Right ventricle myocardium inferior (tissue), 1 donor: ENCODE measurements at places on chromosomes 2 and 18.

- DNase-seq = no peak
Observed at GRCh38 chr2:126753501-126754212, 97.7 kb downstream of the GYPC start.

DNA sequence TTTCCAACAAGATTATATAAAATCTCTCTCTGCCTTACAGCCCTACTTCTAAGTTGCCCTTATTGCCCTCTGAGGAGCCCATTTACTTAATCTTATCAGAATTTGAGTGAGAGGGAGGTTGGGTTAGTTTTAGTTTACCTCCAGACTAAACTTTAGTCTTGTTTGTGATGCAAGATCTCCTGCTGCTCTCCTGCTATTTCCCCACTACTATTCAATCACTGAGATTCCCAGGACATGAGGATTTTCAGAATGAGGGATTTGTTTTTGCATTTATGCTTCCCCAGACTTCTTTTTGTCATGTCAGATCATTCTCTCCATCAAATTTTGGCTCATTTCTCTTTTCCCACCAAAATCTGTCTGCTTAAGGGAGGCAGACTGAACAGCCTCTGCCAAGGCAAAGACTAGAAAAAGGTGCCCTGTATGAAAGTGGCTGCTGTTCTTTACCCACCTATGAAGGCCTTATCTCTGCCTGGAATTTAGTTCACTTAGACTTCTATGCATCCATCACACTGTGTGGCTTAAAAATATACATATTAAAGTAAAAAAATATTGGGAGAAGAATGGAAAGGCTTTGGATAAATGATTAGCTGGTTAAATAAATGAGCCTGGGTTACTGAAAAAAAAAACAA is 401.3 kb downstream of the PID1 start:
- no peak for DNase-seq

DNA sequence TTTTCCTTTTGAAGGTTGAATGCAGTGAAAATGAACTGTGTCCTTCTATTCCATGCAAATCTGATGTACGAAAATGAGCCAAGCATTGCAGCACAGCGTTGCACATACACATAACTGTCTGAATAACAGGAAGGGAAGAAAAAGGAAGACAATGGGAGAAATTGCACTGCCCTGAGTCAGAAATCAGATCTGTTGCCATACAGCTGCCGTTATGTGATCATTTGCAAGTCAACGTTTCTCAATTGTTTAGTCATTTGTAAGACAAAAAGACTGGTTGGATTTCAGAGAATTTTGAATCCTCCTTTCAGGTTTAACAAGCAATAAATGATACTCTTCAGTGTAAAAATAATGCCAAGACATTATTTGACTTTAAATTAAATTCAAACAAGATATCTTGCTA is 284.1 kb downstream of the DSEL start:
- DNase-seq = no peak

DNA sequence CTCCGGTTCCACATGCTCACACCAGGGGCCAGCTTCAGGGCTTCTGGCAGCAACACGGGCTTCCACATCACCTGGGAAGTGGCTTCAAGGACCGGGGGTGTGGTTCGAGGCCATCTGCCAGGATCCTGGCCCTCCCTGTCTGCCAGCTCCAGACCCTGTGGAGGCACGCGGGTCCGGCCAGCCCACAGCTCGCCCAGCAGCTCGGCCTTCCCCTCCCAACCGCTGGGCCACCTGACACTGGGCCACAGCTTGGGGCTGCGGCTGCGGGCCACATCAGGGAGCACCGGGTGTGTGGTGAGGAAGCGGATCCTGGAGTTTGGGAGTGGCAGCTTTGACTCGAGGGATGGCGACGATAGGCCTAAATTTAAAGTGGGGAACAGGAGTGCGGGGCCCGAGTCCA is 7.0 kb downstream of the C2orf81 start:
- no peak for DNase-seq

GRCh38 chr2:65456886-65457285 is 24.5 kb upstream of the SPRED2 start:
- DNase-seq = no peak

GRCh38 chr18:62964432-62964831 is 249.1 kb downstream of the PHLPP1 start:
- DNase-seq = no peak

- DNase-seq = no peak
Observed at GRCh38 chr2:99688699-99689098, 198.9 kb upstream of the REV1 start.

DNA sequence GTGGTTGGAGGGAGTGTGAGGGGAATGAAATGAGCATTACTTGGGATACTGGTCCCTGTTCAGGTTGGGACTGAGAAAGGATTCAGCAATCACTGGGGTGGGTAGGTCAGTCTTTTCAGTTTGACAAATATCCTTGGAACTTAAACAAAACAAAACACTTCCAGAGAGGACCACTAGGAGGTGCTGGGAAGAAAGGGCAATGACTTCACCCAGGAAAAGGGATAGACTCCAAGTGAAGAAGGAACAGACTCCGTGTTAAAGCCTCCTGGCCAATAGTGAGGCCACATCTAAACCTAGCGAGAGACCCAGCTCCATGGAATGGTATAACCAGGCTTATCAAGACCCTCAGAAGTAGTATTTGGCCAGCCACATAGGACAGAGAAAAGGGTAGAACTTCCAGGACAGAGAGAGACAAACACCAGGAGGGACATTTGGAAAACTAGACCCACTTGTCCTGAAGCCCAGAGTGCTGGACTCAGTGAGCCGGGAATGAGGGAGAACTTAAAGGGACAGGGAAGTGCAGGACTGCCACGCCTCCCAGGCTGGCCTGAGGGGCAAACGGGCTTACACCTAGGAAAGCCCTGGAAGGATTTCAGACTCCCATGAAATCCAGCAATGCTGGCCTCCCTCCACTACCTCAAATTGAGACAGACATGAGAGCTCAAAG is 19.6 kb upstream of the KCNG3 start:
- DNase-seq = no peak

GRCh38 chr2:147100406-147101035 is 744.3 kb upstream of the ACVR2A start:
- DNase-seq = no peak

GRCh38 chr2:47039913-47040562 is 115.1 kb downstream of the STPG4 start:
- DNase-seq = no peak

GRCh38 chr2:151614606-151615306 is 119.5 kb downstream of the NEB start:
- DNase-seq = no peak

- DNase-seq = no peak
Observed at GRCh38 chr2:69776886-69777785, 35.2 kb downstream of the ANXA4 start.

- DNase-seq = no peak
Observed at GRCh38 chr2:221568299-221568698, 3.8 kb downstream of the EPHA4 start.

DNA sequence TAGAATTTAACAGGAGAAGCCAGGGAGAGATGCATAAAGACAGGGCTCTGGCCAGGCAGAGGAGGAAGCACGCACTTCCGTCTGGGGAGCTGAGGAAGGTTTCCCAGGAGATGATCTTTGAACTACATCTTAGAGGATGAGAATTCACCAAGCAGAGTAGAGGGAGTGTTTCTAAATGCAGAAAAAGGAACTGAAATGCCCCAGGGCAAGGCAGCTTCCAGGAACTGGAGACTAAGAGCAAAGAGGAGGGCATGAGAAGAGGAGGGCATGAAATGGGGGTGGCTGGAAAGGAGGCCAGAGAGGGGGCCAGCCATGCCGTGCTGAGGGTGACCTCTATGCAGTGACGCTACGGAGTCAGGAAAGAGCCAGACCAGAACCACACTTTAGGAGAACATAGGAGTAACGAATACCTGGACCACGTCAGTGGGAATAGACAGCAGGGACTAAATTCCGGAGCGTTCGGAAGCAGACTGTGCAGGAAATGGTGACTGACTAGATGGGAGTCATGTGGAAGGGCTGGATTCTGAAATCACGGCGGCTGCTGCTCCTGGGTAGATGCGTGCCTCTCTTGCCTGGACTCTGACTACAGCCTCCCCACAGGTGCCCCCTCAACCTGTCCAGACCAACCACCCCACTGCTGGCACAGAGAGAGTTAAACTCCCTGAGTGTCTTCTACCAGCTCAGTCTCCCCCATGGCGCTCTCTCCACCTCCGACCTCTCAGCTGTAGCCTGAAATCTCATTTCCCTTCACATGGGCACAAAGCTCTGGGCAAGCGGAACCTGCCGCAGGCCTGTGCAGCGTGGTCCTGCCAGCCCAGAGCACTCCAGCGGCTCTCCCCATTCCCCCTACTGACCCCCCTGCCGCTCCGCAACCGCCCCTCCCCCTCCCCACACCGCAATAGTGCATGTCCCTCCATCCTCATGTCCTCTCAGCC is 87.0 kb upstream of the RTN4 start:
- no peak for DNase-seq

DNA sequence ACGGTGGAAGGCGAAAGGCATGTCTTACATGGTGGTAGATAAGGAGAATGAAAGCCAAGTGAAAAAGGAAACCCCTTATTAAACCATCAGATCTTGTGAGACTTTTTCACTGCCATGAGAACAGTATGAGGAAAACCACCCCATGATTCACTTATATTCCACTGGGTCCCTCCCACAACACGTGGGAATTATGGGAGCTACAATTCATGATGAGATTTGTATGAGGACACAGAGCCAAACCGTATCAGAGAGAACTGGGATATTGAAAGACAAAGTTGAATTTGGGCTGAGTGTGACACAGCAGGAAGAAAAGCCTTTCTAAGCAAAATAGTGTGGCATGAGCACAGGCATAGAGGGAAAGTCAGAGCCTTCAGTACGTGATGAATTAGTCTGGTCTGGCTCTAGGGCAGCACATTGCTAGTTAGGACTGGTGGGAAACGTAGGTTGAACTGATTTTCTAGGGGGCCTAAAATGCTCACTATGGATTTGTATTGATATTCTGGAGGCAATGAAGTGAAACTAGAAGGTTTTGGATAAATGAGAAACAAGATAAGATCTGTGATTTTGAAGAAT is 84.8 kb upstream of the RND3 start:
- DNase-seq = no peak

DNA sequence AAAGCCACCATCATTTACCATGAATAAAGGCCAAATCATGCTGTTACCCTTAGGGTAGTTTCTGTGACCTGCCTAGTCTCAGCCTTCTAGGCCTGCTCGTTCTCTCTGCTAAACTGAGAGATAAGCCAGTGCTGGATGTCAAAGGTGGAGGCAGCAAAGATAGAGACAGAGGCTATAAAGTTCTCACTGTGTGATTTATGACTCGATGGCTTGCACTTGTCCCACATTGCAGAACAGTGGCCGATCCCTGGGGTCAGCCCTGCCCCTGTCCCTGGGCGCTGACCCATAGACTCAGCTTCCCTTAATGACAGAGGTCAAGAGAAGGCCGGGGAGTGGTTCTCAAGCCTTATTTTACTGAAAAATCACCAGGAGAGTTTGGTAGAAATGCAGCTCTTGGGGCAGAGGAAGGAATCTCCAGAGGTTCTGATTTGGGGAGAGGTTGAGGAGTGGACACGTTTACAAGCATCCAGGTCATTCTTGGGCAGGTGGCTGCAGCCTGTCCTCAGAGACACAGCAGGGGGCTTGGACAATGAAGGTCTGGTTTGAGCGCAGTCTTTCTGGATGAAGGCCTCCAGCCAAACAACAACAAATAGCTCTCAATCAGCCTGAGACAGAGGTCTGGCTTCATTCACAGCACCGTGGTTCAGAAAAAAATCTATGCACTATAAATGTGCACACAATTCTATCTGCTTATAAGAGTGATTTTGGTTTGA is 143.5 kb downstream of the ACKR3 start:
- DNase-seq = no peak

GRCh38 chr2:119753041-119753929 is 6.4 kb upstream of the PTPN4 start:
- DNase-seq = no peak

- no peak for DNase-seq
Observed at GRCh38 chr2:241129086-241129871, 20.0 kb downstream of the PASK start.

DNA sequence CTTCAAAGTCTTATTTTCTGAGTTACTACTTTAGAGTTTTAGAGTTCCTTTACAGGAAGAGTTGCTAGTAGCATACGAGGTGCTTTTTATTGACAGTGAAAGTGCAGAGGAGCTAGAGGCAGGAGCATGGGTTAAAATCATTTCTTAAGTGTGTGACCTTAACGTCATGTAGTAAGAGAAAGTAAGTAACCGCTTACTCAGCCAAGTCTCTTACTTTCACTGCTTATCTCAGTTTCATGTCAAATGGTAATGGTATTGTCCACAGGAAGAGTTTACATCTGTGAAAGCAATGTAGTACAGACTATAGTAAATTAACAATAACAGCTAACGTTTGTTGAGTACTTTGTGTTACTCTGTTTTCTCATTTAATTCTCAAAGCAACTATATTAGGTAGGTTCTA is 12.6 kb downstream of the NDUFAF7 start:
- no peak for DNase-seq

- DNase-seq = no peak
Observed at GRCh38 chr2:215269397-215270117, 42.3 kb upstream of the ATIC start.

DNA sequence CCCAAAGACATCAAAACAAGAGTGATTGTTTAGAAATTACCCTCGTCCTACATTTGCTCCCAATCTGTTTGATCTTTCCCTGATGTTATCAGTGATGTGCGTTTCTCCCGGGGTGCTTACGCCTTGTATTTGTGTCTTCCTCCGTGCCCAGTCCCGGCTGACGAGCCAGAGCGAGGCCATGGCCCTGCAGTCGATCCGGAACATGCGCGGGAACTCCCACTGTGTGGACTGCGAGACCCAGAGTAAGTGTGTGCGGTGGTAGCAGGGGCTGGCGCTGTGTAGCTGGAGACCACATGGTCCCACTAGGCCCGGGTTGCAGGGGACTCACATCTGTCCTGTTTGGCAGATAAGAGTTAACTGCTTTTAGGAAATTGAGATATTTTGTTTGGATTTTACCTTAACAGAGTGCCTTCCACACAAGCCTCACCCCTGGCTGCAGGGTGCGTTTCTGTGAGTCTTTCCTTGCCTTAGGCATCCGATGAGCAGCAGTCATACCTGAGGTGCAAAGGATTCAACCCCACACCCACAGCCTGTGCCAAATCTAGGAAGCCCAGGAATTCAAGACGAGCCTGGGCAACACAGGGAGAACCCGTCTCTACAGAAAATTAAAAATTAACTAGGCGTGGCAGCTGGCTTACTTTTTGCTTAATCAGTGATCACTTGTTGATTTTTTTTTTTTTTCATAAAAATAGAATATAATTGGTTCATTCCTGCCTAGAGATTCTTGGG is 127.4 kb downstream of the GBX2 start:
- DNase-seq = no peak

- DNase-seq = no peak
Observed at GRCh38 chr2:124804014-124804940, 779.2 kb downstream of the CNTNAP5 start.

DNA sequence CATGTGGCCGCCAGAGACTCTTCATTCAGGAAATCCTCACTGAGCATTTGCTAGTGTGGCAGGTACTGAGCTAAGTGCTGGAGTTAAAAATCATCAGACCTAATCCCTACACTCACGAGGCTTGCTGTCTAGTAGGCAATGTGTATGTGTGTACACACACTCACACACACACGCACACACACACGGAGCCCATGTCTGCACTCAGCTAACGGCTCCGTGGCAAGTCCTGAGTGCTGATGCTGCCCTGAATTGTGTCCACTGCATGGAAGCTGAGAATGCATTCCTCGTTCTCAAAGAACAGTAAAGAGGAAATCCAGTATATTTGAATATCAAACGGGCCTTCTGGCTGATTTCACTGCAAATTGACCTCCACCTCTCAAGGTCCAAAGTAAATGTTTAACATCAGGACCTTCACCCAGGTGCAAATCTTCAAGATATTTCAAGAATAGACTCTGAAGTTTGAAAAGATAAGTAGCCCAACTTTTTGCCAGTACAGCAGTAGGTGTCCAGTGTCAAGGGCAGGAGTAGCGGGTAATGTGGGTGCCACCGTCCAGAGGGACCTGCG is 136.1 kb upstream of the TTC39C start:
- DNase-seq = no peak
